Stimulated activated CD4-positive, alpha-beta T cell treated with anti-CD3 and anti-CD28 coated beads, TNF-alpha, amount 100 ng/mL, for 24 hours (primary cell): ENCODE measurements at places on chromosomes 7 and 10.

DNA sequence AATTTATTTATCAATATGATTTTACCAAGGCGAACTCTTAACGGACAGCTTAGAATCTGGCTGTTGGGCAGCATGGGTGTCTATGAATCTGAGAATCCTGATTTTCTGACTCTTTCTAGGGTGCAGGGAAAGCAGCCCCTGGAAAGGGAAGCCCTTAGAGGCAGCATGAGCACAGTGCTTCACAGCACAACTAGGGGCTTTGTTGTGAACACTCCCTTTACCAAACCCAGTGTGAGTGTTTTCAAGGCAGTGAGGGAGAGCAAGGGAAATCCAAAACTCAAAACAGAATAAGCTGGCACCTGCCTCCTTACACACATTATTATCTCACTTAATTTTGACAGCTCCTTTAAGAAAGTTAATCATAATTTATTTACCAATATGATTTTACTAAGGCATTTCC is 116.3 kb upstream of the CSTF2T start:
- DNase-seq, result no peak

GRCh38 chr10:109906316-109906715 is 17.0 kb downstream of the XPNPEP1 start:
- no peak for DNase-seq

DNA sequence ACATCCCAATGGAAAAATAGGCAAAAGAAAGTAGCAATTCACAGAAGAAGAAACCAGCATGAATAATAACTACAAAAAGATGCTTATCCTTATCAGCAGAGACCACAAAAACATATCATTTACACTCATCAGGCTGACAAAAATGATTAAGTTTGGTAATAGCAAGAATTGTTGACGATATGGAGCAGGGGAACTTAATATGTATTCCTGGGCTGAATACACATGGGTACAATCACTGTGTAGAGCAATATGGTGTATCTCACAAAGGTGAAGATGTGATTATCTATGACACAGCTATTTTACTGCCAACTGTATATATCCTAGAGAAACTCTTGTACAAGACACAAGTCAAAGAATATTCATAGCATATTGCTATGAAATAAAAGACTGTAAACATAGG is 141.8 kb upstream of the NOBOX start:
- DNase-seq, result no peak

DNA sequence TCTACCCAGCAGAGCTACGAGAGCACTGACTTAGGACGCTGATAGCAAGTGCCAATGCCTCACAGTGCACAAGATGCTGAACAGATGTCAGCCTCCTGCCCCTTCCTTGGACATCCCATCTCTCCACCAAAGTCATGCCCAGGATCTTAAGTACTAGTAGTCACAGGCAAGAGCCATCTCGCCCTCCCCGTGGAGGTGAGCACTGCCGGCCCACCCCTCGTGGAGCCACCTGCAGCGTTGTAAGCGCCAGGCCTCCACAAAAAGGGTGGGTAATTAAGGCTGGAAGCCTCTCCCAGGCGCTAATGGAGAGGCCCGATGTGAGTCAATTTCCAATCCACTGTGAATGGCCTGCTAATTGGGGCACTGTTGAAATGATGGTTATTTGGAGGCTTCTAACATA is 156.2 kb downstream of the GRID1 start:
- no peak for DNase-seq

DNA sequence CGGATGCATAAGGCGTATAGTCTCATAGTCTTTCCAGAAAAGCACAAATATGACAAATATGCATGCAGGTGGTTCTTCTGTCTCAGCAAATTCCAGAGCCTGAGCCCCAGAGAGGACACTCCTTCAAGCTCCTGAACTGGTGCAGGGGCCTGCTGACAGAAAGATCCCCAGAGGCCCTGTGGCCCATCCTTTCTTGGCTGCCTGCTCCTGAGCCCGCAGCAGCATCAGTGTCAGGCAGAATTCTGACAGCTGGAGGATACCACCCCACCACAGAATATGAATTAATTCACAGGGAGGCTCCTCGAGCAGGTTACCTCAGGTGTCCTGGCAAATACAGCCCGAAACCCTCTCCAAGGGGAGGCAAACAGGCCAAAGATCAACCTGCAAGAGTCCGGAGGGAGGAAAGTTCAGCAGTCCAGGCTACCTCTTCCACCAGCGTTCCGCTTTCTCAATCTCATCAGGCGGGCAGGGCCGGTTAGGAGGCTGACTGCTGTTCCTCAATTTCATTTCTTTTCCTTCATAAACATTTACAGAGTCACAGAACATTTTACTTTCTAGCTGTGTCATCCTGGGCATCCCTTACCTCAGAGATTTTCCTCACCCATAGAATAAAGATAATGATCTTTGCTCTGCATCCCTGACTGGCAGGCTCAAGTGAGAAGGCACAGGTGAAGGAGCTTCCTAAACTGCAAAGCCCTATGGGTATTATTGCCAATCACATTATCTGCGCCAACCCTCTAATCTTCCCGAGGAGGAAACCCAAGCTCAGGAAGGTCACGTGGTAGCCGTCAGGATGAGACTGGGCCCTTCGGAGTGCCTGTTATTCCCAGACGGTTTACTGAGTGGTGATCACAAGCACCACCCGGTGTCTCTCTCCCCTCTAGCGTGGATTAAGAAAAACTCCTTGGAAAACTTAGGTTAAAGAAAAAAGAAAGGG is 1.4 kb downstream of the DNAJB12 start:
- no peak for DNase-seq

DNA sequence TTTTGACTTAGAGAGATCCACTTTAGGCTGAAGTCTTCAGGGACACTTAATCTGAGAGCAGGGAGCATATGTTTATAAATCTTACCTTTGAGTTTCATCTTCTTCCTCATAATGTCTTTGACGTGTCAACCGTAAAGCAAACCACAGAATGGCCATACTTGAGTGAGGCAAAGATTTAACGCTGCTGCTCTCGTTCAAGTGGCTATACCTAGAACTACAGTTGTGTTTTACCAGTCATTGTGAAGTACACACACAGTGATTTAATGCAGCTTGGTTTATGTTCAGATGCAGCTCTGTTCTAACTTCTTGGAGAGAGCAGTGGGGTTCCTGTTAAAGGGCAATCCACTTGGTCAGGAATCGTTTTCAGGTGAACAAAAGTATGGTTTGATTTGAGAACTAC is 39.9 kb upstream of the GOT1 start:
- DNase-seq, result no peak

DNA sequence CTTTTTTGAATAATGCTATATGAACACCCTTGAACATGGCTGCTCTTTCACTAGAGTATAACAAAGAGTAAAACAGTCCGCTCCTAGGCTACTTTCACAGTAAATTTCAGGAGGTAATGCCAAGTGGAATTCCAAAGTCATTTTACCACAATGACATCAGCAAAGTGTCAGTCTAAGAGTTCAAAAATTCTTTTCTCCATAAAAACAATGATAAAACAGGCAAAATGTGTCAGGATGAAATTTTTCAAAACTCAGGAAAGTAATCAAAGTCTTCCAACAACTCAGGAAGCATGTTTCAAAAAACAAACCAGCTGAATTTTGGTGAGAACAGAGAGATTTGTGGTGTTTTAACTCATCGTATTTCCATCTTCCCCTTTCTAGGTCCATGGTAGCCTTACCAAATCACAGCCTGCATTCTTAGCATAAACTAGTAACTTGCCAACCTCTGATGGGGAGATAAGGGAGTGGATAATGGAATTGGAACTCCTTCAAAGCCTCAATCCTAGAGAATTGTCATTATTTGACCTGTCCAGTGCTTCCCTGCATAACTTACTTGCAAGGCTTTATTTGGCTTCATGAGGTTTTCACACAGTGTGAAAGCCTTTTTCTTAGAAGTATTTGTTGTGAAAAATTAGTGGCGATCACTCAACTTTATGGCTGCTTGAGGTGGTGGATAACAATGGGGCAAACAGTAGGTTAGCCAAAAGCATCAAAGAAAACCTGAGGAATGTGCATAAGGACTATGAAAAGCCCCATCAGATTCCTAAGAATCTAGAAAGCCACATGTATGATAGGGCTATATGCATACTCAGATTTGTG is 302.7 kb downstream of the HDAC9 start:
- DNase-seq, result no peak

GRCh38 chr7:141706239-141707064 is 1.7 kb upstream of the WEE2 start:
- no peak for DNase-seq

GRCh38 chr7:102140952-102141370 is 145.7 kb upstream of the SH2B2 start:
- DNase-seq, result no peak

DNA sequence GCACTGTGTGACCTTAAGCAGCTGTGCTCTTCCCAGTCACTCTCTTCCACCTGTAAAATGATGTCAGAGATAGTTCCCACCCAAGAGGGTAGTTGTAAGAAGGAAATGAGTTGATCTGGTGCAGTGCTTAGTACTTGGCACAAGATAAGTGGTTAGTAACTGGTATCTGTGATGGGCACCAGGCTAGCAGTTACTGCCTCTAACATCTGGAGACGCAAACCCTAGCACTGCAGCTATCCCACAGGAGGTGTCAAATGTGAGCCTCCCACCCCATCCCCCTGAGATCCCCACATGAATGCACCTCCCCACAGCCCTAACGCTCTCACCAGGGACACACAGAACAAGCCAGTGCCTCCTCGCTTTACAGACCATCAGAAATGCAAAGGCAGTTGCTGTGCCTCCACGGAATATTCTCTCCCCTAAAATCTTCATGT is 72.0 kb downstream of the KCNMA1 start:
- no peak for DNase-seq

DNA sequence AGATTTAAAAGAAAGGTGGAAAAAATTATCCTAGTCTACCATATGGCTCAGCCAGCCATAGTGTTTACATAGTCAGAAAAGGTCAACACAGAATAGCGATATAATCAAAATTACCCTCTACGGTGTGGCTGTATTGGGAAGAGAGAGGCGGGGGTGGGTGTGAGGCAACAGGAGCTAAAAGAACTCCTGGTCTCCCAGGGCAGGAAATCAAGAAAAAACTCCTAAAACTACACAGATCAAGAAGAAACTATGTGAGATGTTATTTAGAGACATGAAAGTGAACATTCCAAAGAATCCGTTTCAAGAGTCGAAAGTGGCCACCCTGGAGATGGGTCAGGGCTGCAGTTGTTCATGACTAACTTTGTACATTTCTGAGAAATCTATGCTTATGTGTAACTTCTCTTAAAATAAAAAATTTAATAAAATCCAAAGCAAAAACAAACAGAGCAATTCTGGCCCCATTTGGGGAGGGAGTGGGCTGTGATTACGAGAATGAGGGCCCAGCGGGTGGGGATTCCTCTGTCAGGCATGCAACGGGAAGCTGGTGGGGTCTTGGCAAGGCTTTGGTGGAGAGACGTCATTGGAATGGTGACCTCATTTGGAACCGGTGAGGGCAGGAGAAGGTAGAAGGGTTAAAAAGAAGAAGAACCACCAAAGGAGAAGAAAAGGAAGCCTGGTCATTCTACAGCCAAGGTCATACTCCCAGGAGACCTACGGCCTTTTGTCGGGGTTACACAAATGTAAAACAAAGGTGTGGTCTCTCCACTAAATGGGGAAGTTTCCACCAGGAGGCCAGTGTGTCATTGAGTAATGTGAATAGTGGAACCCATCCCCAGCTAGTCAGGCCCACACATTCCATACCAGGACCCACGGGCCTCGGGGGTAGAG is 71.2 kb upstream of the DUSP5 start:
- DNase-seq, result no peak

DNA sequence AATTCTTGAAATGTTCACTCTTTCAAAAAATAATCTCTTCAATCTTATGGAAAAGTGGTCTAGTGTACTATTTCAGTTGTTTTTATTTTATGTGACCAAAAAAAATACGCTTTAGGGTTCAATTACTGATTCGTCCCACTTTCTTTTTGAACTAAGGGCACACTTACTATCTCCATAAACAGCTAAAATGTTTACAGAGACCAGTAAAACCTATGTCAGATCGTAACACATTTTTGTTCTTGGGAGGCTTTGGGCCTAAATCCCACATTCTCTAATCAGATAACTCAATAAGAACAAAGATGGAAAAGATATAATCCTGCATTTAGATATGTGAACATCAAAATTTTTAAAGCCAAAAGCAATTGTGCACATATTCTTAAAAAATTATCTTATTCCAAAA is 29.8 kb upstream of the EPC1 start:
- DNase-seq, result no peak

- DNase-seq, result no peak
These were observed 204.9 kb downstream of the DOCK4 start for GRCh38 chr7:112001091-112001826.

- DNase-seq, result no peak
These were observed 221.5 kb upstream of the GHITM start for GRCh38 chr10:83917537-83918506.

GRCh38 chr7:115356999-115357702 is 435.3 kb downstream of the MDFIC start:
- no peak for DNase-seq

- DNase-seq, result no peak
These were observed 624.5 kb downstream of the PARD3 start for GRCh38 chr10:34190580-34190979.

DNA sequence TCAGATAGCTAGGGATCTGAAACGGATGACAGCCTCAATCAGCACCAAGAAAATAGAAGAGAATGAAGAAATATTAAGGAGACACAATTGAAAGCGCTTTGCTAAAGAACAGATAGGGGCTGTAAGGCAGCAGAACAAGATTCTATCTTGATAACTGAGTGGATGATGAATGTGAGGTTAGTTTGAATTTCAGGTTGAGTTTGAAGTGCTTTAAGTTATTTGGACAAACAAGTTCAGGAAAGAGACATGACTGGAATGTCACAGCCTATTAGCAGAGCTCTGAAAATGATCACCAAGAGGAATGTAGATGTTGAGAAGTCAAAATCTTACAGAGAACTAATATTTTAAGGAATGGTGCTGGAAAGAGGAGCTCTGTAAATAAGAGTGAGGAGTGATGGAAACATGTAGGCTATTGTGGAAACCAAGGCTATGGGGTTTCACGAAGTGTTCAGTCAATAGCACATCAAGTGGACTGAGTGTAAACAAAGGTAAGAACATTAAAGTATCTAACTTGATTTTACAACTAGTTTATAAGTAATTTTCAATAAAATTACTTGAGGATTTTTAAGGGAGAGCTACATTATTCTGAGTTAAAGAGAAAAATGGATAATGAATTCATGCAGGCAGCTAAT is 61.6 kb downstream of the MEST start:
- DNase-seq, result no peak

- no peak for DNase-seq
These were observed 39.7 kb downstream of the DRGX start for GRCh38 chr10:49356181-49356580.

GRCh38 chr10:48750991-48751390 is 66.3 kb downstream of the WDFY4 start:
- no peak for DNase-seq

- no peak for DNase-seq
These were observed 199.4 kb upstream of the NPVF start for GRCh38 chr7:25427721-25428120.

- no peak for DNase-seq
These were observed 81.0 kb downstream of the MKI67 start for GRCh38 chr10:128044961-128045832.

- no peak for DNase-seq
These were observed 42.8 kb downstream of the WNT2 start for GRCh38 chr7:117279931-117280557.

DNA sequence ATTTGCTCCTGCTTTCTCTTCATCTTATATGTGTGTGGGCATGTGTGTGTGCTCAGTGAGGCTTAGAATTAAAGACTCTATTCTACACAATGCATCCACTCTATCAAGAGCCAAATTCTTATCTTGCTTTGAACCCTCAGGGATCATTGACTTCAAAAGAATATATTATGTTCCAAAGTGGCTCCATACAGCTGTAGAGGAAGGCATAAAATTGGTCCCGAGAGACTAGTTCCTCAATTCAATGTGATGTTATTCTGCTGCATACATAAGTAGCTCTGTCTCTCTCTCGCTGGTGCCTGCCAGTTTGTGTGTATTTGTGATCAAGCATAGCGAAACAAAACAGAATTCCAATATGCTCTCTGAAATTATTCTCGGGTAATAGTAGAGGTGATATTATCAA is 997.9 kb upstream of the POT1 start:
- DNase-seq, result no peak
